Calu3 (cell line): ENCODE measurements at places on chromosomes 12 and 14.

GRCh38 chr12:57276935-57277563 lies 26.1 kb upstream of the STAC3 start:
- DNase-seq, result peak; percentile 36

- no peak for DNase-seq
Measured at GRCh38 chr14:65098586-65098985, 3.7 kb downstream of the MAX start.

DNA sequence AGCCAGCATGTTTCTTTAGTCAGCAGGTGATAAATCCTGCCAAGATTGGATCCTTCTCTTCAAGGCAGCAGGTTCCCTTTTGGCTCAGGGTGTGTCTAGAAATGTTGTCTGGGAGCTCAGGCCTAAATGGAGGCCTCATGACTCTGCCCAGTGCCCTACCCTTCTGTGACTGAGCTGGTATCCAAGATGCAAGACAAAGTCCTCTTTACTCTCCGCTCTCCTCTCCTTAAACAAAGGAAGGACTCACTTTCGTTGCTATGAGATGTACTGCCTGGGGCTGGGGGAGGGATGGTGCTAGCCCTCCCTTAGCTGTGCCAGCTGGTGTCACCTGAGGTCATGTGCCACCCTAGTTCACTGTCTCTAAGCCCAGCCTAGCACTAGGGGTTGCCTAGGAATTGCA lies 13.8 kb upstream of the TMPRSS12 start:
- DNase-seq, result no peak

- DNase-seq, result no peak
Measured at GRCh38 chr12:25712169-25712568, 159.1 kb upstream of the LMNTD1 start.

DNA sequence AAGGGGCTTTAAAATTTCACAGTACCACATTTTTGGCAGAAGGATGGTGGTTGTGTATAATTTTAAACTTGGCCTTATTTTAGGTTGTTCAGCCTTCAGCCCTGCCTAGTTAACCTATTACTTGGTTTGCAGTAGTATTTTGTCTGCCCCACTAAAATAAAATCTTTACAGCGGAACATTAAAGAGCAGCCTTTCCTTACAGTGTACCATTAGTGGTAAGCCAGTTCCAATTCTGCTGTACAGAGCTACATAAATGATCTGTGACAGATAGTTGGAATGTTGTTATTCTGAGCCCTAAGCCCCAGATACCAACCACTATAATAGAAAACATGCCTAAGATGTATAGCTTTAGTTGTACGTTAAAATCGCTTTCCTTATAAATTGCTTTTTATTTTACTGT lies 56.2 kb downstream of the SLC38A6 start:
- DNase-seq, result no peak

GRCh38 chr12:93991829-93992461 lies 156.4 kb upstream of the PLXNC1 start:
- no peak for DNase-seq

- DNase-seq, result no peak
Measured at GRCh38 chr14:30580616-30581282, 21.8 kb downstream of the G2E3 start.

- peak; percentile 52 for DNase-seq
Measured at GRCh38 chr12:2640709-2641108, 154.1 kb upstream of the FKBP4 start.

DNA sequence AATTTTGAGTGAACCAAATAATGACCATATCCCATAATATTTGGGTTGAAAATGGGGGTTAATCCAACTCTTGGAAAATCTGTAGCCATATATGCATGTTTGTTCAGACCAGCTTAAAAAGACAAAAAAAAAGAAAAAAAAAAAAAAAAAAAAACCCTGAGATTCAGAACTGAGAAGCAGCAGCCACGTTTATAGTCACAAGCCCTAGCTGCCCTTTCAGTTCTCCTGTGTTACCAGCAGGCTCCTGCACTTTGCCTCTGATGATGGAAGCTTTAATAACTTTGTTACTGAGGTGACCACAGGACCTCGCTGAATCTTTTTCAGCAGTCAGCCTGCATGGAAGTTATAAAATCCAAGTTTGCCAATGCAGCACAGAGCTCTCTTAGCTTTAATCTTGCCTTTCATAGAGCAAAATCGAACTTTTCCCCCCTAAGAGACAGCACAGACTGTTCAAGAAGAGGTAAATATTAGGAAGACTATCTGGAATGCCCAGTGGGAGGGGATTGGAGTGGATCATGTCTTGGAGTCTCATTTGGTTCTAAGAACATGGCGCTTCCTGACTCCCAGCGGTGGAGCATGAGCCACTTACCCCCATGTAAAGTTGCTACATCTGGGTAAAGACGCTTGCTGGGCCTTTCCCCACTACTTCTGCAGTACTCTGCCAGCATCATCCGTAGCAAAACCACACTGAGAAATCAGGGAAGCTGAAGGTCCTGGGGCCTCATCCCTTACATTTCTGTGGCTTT lies 20.6 kb downstream of the GNG2 start:
- no peak for DNase-seq

DNA sequence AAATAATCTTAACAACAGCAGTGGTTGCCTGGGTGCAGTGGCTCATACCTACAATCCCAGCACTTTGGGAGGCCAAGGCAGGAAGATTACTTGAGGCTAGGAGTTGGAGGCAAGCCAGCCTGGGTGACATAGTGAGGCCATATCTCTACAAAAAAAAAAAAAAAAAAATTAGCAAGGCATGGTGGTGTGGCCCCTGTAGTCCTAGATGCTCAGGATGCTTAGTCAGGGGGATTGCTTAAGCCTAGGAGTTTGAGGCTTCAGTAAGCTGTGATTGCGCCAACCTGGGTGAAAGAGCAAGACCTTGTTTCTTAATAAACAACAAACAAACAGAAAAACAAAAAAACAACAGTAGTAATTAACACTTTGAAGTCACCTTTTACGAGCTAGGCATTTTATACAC lies 642 bp upstream of the ACSM4 start:
- DNase-seq, result no peak

DNA sequence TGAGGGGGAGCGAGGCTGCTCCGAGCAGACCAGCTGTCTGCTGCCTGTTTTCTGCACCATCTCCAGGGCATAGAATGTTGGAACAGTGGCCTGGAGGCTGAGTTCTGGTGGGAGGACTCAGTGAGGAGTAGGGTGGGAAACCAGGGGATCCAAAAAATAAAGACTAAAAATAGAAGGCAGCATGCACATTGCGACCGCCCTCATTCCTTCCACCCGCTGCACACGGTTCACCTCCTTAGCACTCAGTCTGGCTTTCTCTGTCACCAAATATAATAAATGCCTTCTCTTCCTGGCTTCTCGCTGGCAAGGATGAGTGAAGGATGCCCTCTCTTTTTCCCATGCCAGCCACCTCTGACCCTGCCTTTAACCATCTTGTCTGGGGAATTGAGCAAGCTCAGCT lies 146.2 kb downstream of the AACS start:
- DNase-seq, result no peak

GRCh38 chr14:38855513-38855912 lies 247.5 kb downstream of the SEC23A start:
- no peak for DNase-seq

GRCh38 chr12:31629756-31630732 lies 29.4 kb upstream of the ETFBKMT start:
- no peak for DNase-seq

GRCh38 chr14:62031504-62031903 lies 269.3 kb downstream of the SNAPC1 start:
- no peak for DNase-seq

- no peak for DNase-seq
Measured at GRCh38 chr12:38736821-38737220, 168.6 kb downstream of the CPNE8 start.

DNA sequence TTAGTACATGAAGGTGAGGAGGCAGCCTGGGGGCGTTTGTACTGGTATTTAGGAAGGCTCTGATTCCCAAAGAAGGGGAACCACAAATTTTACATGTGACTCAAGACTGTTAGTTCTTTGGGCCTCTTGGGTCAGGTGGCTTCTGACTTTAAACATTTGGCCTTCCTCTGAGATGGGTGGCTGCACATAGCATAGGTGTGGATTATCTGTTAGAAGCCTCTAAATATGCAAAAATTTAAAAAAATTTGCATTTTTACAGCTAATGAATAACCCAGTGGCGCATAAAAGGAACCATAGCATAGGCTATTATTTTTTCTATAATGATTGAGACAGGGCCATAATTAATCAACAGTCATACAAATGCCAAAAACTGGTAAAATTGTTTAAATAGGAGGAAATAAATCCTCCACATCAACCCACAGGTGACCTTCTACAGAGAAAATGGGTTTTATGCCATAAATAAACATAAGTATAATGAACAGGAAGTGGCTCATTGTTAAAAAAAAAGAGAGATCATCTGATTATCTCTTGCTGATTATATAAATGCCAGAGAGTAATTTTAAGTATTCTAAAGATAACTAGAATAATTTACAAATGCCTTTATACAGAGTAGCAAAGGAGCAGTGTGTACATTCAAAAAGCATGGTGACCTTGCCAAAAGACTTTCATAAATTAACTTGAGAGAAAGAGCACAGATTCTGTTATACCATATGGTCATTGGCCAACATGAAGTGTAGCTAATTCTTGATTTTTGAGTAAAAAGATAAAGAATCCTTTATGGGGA lies 284.2 kb upstream of the ATP2B1 start:
- DNase-seq, result no peak

- no peak for DNase-seq
Measured at GRCh38 chr14:71242237-71242748, 335.0 kb downstream of the PCNX1 start.

DNA sequence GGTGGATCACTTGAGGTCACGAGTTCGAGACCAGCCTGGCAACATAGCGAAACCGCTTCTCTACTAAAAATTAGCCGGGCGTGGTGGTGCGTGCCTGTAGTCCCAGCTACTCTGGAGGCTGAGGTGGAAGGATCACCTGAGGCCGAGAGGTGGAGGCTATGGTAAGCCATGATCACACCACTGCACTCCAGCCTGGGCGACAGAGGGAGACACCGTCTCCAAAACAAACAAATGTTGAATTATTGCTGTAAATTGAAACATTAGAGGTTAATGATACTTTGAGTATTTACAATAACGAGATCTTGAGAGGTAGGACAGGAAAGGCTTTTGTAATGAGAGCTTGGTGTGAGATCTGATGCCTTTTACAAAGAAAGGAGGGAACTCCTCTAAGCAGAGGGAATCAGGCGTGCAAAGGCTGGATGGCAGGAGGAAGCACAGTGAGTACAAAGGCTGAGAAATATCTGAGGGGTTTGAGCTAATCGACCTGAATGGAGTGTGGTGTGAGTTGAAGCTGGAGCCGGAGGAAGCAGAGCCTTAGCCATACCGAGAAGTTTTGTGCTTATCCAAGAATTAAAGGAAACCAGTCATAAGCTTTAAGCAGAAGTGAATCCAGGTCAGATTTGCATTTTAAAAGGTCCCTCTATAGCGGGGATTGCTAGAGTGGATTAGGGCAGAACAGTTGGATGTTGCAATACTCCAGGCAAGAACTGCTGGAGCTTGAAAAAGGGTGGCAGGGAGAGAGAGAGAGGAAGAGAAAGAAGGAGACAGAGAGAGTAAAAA lies 1.1 kb downstream of the RHNO1 start:
- no peak for DNase-seq

- no peak for DNase-seq
Measured at GRCh38 chr12:102430661-102431060, 49.7 kb downstream of the IGF1 start.

DNA sequence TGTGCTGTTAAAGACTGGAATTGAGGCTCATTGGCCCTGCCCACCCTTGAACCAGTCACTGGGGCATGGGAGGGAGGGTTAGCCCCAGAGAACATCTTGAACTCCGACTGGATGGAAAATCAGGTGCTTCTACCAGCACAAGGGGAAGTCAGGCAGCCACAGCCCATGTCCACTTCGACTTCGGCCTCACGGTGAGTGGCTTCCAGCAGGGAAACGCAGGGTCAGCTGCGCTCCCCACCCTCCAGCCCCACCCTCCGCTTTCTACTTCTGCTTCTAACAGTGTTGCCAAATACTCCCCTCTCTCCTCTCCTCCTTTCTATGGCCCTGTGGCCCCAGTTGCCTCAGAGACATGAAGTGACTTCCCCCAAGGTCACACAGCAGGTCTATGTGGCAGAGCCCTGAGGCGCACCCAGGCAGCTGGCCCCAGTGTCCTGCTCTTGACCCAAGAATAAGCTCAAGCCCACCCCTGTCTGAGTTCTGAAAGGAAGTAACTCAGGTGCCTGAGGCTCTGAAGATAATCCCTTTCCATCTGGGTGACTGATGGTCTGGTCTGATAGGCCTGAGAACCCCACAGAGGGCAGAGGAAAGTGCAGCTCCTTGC lies 11.9 kb upstream of the SH2B3 start:
- DNase-seq, result no peak

- no peak for DNase-seq
Measured at GRCh38 chr14:100670017-100670752, 56.5 kb upstream of the DLK1 start.

DNA sequence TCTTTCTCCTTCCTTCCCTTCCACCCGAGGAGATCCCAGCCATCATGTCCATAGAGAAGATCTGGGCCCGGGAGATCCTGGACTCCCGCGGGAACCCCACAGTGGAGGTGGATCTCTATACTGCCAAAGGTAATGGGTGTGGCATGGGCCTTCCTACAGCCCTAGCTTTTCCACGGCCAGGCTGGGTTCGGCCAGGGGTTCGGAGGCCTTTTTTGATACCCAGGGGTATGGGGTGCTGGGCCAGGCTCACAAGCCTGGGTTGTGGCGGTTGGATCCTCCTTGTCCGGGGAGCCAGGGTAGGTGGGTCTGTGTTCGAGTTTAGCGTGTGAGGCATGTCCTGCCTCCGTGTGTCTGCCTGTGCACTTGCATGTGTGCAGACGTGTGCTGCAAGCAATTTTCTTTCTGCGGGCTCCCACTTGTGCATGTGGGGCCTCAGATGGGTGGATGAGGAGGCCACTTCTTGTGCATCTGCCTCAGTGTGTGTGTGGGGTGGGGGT lies 1.5 kb downstream of the ENO2 start:
- DNase-seq, result no peak

- no peak for DNase-seq
Measured at GRCh38 chr12:69519871-69520270, 49.7 kb downstream of the FRS2 start.

- DNase-seq, result no peak
Measured at GRCh38 chr12:10102322-10102721, 3.5 kb upstream of the CLEC1A start.

DNA sequence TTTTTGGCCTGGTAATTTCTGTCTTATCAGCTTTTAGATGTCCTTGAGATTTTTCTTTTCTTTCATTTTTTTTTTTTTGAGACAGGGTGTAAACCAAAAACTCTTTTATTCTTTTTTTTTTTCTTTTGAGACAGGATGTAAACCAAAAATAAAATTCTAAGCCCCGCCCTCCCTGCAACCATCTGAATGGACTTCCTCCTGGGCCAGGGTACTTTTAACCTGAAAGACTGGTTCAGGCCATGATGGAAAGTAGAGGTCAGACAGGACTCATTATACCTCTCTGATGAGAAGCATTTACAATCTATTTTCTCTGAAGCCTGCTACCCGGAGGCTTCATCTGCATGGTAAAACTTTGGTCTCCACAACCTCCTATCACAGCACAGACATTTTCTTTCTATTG lies 33.5 kb upstream of the TCL1B start:
- no peak for DNase-seq

GRCh38 chr14:29759521-29760340 lies 167.9 kb downstream of the PRKD1 start:
- DNase-seq, result no peak

GRCh38 chr12:31246470-31246850 lies 79.5 kb downstream of the SINHCAF start:
- DNase-seq, result no peak
